ENCODE measurements at places on chromosomes 12 and 14.
A peak's percentile ranks its signal among the peaks of the same experiment; 100 is the strongest.

DNA sequence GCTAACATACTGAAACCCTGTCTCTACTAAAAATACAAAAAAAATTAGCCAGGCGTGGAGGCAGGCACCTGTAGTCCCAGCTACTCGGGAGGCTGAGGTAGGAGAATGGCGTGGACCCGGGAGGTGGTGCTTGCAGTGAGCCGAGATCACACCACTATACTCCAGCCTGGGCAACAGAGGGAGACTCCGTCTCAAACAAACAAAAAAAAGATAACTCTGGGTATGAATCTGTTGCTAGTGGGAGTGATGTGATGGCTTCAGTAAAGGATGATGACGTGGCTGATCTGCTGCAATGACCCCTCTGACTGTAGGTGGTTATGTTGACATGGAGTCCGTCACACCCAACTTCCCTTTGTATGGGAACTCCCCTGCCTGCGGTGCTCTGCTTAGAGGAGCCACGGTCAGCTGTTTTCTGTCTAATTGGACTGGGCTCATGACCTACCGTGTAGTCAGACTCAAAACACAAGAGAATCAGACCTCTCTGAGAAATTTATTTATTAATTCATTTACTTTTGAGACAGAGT lies 59.1 kb upstream of the MED13L start:
- peak; percentile 81 for DNase-seq

- DNase-seq, result no peak
These were observed 96.1 kb upstream of the IFNG-AS1 start for GRCh38 chr12:67893022-67893580.

DNA sequence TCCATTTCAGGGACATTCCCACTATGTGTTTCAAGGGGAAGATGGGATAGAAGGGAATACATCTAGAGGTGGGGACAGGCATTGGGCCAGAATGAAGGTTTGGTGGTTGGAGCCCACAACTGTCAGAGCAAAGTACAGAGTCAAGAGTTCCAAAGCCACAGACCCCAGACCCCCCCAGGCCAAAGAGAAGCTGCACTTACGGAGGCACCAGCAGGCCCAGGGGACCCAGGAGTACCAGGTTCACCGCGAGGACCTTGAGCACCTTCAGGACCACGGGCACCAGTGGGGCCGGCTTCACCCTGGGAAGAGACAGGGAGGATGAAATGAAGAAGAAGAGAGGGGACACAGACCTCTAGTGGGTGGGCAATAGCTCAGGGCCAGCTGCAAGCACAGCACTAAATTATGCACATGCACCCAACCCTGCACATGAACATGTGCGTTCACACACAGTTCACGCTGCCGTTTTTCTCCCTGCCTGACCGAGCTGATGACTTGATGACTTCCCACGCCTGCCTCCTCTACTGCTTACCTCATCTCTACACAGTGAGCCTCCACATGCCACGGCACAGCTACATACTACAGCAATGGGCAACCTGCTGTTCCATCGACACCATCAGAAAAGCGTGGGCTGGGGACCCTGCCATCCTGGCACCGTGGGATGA lies 16.7 kb downstream of the COL2A1 start:
- DNase-seq, result no peak

DNA sequence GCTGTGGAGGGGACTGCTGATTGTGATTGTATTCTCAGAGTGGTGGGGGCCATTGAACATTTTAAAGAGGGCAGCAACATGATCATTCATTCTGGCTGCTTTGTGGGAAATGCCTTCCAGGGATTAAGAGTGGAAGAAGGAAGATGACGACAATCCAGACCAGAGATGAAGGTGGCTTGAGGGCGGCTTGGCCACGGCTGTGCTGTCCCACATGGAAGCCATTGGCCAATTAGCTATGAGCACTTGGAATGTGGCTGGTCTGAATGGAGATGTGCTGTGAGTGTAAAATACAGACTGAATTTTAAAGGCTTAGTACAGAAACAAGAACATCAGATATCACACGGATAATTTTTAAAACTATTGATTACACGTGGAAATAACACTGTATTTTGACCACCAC lies 19.2 kb upstream of the SLC10A1 start:
- DNase-seq, result no peak

DNA sequence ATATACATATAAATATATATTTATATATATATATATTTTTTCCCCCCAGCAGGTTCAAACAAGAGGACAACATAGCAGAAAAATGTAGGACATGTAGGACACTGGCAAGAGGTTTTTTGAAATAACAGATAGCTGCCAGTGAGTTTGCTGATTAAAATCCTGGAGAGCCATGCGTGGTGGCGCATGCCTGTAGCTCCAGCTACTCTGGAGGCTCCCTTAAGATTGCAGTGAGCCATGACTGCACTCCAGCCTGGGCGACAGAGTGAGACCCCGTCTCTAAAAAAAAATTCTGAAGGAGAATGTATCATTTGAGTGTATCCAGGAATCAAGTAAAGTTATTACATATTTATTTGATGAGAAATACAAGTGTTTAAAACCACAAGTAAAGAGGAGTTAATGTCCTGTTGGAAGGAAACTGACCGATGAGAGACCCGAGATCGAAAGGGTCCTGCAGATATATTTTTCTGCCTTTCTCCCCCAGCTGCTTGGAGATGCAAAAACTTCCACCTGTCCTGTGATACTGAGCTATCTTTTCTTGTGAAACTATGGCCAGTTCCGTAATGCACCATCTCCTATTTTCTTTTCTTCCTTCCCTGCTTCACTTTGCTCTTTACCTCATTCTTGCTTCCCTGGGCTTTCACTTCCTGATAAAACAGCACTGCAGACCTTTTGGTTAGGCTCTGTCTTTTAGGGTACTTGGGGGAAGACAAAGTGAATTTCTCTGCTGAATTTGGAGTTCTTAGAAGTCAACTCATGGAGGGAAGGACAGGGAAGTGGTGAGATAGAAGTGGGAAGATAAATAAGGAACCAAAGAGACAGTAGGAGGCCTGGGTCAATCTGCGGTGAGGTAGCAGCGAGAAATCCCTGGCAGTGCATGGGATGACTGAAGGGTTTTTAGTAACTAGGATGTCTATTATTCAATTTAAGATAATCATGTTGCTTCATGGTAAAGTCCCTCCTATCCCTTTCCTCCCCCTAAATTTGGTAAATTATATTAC lies 41.2 kb upstream of the SLC2A13 start:
- no peak for DNase-seq

DNA sequence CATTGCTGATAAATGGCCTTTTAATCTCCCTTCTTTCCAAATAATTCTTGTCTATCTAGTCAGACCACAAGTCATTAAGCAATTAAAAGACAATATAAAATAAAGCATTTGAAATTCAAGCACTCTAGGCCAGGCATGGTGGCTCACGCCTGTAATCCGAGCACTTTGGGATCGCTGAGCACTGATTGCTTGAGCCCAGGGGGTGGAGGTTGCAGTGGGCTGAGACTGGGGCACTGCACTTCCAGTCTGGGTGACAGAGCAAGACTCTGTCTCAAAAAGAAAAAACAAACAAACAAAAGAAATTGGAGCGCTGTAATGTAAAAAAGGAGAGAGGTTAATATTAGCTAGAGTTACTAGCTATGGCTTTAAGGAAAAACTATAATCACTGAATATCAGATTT lies 30.5 kb upstream of the CSRP2 start:
- no peak for DNase-seq

DNA sequence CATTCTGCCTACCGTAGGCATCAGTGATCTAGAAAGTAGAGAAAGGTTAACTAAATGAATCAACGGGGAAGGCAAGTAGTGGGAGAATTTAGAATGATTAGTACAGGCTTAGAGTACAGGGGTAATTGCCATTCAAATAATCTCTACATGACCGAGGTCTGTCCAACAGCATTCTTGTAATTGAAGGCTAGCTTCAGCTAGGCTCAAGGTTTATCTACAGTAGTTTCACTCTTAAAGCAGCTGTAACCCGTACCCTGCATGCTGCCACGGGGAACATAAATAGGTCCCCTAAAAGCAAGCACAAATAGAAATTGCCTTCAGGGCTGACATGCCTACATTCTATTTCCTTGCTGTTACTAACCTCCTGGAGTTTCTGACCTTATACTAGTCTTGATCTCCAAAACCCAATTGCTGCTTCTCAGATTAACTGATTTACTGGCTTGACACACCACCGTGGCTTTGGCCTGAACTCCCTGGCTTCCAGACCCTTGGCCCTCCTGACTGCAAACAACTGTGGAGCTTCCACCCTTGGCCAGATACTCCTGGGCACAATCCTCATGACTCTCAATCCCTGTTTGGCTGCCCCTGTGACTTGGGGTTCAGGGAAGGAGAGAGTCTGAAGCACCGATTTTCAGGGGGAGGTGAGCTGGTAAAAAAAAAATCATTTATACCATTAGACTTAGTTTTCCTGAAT lies 242.1 kb upstream of the FOXN3 start:
- DNase-seq, result no peak

DNA sequence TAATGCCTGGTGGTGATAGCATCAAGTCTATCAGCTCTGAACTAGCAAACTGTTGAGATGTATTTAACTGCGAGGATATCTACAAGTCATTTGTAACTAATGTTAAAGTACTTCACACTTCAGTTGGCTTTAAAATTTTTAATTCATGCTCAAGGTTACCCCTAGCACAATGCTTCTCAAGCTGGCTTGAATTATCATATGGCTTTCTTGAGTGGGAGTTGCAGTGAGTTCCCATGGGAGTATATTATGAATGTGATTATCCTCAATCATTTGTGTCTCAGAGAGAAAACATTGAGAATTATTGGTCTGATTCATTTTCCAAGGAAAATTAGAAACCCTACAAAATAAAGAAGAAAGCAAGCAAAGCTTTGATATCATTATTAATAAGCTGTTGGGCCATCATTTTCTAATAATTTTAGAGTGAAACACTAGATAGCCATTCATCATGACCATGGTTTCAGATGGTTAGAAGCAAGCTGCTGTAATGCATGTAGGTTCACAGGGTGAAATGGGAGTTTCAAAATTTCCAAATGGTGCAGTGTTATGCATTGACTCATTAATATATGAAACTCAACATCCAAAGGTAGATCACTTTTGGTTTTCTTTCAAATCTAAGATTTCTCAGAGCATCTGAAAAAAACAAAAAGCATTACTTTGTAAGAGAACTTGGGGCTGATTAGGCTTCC lies 11.8 kb upstream of the KRAS start:
- no peak for DNase-seq

DNA sequence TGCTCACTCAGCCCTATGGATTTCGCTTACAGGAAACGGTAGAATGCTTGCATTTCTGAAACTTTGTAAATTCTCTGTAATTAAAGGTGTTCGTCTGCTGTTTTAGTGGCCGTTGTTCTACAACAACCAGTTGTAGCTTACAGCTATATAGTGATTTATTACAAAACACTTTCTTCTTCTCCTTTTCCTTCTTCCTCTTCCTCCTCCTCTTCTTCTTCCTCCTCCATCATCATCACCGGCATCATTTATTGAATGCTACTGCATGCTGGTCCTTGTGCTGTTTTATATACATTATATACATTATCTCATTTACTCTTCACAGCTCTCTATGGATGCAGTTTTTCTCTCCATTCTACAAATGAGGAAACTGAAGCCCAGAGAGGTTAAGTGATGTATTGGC lies 6.4 kb downstream of the ETV6 start:
- DNase-seq, result no peak

- DNase-seq, result peak; percentile 48
These were observed 52.2 kb downstream of the ATXN2 start for GRCh38 chr12:111546758-111547383.

GRCh38 chr12:75936515-75937440 lies 94.8 kb downstream of the PHLDA1 start:
- no peak for DNase-seq

GRCh38 chr12:1250641-1251040 lies 259.6 kb downstream of the ERC1 start:
- DNase-seq, result no peak

- DNase-seq, result peak; percentile 57
These were observed 40.2 kb upstream of the EMP1 start for GRCh38 chr12:13156277-13156676.

DNA sequence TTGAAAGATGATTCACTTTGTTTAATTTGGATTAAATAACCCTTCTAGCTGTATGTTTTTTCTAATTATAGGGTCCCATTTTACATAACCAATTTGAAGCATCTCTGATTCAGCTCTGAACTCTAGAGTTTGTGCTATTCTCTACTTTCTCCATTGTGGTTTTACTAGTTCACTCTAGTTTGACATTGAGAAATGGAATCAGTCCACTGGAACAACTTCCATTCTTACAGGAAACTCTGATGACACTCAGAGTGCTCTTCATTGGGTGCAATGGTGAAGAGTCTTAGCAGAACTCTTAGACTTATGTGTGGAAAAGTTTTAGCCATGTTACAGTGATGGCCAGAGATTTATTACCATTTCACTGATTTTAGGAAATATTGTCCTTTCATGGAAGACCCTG lies 140.7 kb downstream of the DYRK2 start:
- no peak for DNase-seq

GRCh38 chr12:31832740-31833729 lies 104.2 kb upstream of the AMN1 start:
- DNase-seq, result no peak

- DNase-seq, result peak; percentile 3
These were observed 357.3 kb upstream of the MIS18BP1 start for GRCh38 chr14:45610318-45610717.

DNA sequence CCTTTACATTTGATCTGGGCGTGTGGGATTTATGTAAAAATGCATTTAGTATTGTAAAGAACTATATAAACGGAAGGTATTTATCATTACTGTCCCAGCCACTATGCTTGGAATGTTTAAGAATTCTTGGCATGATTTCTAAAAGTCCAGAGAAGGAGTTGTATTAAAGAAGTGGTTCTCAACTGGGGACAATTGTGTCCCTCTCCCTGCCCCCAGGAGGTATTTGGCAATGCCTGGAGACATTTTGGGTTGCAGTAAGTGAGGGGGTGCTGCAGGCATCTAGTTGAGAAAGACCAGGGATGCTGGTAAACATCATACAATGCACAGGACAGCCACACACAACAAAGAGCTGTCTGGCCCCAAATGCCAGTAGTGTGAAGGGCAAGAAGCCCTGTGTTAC lies 7.2 kb downstream of the SLC38A1 start:
- DNase-seq, result no peak

GRCh38 chr12:85695097-85695715 lies 141.0 kb downstream of the RASSF9 start:
- DNase-seq, result no peak

DNA sequence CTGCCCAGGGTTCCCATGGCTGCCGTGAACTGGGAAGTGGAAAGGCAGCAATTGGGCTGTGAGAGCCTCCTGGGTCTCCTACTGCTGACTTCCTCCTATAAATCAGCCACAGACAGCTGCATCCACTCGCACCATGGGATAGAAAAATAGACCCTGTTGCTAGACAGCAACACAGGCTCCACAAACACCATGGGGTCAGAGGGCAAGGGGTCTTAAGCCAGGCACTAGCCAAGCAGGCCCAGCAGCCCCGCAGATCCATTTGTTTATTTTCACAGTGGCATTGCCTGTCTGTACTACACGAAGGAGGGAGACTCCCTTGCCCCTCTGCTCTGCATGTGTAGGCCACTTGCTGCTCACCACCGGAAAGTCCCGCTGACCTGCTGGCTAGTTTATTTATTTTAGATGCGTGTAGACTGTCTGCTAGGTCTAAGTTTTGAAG lies 139.8 kb downstream of the DACT1 start:
- peak; percentile 82 for DNase-seq
